ENCODE measurements at places on chromosomes 5 and 9.

DNA sequence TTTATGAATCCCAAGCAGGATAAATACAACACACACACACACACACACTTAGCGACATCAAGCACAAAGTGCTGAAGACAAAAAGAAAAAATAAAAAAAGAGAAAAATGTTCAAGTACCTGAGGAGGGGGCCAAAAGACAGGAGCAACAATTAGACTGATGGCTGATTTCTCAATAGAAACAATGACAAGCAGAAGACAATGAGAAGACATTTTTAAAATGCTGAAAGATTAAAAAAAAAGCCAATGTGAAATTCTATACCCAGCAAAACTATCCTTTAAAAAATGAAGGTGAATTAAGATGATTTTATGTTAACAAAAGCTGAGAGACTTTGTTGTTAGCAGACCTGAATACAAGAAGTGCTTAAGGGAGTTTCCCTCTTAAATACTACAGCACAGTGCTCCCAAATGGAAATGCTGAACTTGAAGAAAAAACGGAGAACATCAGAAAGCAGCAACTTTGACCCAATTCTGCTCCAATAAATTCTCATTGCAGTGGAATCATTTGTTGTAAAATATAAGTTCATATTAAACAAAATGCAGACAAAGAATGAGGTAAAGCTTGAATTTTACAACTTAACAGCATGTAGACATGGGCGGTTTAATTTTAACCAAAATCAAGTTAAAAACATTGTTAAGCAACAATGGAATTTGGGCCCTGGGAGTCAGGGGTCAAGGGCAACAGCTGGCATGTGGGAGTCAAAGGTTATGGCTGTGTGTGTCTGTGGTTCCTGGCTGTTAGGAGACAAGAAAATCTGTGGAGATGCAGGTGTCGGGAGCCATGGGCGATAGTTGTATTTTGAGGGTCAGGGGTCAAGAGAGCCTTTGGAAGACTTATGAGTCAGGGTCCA is 776 bp upstream of the RANBP17 start:
- DNase-seq = no peak

DNA sequence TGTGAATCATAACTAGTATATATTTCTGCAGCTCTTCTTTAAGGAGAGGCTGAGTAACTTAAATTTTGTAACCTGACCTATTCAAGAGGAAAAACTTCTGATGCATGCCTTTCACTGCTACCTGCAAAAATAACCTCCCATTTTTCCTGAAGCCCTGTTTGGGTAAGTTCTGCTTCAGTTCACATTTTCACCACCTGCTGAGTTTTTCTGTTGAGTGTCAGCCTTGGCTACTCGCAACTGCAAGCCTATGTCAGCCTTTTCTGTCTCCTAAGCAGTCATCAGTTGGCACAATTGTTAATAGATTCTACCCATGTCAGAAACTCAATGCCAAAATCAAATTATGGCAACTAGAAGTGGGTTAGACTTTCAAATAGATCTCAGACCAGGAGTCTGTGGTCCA is 8.2 kb upstream of the TNFAIP8 start:
- no peak for DNase-seq

- DNase-seq = no peak
Measured at GRCh38 chr9:13414349-13414748, 134.9 kb upstream of the MPDZ start.

- no peak for DNase-seq
Measured at GRCh38 chr9:34553511-34554021, 30.8 kb upstream of the ENHO start.

DNA sequence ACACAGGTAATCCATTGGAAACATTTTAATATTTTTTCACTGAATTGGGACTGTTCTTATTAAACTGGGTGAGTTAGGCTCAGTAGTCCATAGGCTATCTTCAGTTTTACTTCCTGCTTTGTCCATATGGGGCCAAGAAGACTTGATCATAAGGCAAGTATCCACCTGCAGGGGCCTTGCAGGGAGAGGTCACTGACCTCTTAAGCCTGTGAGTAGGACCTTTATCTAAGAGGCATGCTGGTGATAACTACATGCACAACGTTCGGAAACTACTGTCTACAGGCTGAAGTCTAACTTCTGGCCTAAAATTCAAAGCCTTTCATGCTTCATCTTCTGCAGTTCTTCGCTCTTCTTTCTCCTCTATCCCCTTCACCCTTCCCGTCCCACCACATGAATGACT is 60.1 kb upstream of the GRHPR start:
- DNase-seq = no peak

DNA sequence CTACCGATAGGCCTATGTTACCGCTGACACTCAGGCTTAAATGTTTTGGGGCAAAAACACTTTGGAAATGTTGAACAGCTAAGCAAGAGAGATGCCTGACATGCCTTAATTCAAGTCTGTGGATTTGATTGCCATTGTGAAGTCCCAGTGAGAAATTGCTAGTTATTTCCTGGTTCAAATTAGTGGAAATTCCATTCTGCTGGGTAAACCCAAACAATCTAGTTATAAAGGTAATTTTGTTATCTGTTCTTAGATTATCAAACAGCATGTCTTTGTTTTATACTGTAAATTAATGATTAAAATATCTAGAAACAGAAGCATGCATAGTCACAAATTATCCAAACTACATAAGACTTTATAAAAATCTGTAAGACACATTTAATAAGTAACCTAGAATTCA is 96.6 kb downstream of the PJA2 start:
- no peak for DNase-seq

DNA sequence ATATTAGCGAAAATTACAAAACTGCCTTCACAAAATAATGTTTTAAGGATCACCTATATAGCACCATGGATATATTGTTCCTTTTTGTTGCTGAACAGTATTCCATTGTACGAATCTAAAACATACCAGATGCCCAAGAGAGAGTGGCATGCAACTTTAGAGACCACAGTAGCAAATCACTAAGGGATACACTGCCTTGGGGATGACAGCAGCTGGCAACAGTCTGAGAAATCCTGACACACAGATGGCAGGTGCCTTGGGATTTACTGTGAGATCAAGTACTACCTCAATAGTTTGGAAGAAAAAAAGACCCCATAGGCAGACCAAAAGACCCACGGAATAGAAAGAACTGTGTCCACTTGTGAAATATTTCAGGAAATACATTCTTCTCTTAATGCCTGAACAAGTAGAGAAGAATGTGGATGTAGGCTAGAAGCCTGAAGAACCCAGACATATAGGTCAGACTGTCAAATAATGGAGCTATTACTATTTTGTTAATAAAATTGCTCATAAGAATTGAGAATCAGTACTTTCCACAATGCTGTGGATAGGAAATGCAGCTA is 53.4 kb downstream of the PLPP1 start:
- DNase-seq = no peak

DNA sequence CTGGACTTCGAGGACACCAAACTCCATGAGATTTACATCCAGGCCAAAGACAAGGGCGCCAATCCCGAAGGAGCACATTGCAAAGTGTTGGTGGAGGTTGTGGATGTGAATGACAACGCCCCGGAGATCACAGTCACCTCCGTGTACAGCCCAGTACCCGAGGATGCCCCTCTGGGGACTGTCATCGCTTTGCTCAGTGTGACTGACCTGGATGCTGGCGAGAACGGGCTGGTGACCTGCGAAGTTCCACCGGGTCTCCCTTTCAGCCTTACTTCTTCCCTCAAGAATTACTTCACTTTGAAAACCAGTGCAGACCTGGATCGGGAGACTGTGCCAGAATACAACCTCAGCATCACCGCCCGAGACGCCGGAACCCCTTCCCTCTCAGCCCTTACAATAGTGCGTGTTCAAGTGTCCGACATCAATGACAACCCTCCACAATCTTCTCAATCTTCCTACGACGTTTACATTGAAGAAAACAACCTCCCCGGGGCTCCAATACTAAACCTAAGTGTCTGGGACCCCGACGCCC is 1.3 kb downstream of the PCDHGC3 start:
- no peak for DNase-seq

GRCh38 chr5:147613359-147613758 is 103.5 kb upstream of the DPYSL3 start:
- DNase-seq = no peak

DNA sequence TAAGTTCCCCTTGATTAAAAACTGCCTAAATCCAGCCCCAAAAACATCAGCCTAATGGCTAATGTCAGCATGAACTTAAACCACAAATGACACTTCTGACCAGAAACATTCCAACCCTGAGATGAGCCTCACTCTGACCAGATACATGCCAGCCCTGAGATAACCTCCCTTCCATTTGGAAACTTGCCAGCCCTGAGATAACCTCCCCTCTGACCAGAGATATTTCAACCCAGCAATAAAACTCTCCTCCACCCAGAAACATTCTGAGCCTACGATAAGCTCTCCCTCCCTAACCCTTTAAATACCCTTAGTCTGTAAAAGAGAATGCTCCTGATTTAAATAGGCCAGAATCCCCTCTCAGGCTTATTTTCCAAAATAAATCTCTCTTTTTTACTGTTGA is 1035.7 kb upstream of the NUDT12 start:
- no peak for DNase-seq

DNA sequence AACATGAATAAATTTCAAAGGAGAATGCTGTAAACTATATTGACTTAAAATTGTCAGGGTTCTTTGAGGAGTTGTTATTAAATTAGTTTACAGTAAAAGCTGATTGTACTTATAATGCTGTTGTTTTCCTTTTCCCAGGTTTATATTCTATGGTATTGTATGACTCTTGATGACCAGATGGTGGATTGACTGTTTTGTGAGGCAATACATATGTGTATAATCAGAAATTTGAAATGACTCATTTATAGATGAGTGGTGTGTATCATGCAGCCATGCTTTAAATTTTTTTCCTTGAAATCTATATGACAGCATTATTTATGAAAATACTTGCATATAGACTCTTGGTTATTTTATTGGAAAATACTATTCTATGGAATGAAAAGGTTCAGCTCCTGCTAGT is 195.3 kb downstream of the CNTLN start:
- no peak for DNase-seq

Measured in retinal pigment epithelial cell (primary cell).